GF-D8 (cell line): ENCODE measurements at places on chromosomes 7 and 10.
A peak's percentile ranks its signal among the peaks of the same experiment; 100 is the strongest.

- DNase-seq = peak; percentile 45
Measured at GRCh38 chr10:43091846-43092245, 15.0 kb downstream of the RET start.

DNA sequence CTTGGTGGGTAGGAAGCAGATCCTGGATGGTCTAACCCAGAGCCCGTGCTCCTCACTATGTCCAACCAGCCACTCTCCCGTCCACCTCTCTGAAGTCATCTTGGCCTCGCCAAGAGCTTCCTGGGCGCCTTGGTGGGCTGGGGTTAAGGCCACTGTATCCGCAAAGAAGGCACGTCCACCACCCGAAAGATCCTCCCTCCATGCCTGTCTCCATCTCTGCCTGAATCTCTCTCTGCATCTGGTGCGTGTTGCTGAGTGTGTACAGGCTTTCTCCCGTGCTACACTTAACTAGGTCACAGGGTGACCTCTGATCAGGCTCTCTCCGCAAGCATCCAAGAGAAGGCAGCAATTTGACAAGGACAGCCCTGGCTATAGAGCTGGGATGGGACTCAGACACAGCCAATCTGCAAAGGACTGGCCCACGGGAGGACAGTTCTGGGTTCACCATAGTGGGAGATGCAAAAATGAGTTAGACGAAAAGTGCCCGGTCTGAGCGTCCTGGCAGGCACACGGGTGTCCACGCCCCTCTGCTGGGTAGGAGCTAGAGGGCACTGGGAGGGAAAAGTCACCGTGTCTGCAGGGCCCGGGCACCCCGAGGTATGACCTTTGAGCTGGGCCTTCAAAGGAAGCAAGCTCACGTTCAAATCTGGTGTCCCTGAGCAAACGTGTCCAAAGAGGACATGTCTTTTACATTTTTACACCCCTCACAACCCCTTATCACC lies 9.4 kb upstream of the RFC2 start:
- DNase-seq = no peak

DNA sequence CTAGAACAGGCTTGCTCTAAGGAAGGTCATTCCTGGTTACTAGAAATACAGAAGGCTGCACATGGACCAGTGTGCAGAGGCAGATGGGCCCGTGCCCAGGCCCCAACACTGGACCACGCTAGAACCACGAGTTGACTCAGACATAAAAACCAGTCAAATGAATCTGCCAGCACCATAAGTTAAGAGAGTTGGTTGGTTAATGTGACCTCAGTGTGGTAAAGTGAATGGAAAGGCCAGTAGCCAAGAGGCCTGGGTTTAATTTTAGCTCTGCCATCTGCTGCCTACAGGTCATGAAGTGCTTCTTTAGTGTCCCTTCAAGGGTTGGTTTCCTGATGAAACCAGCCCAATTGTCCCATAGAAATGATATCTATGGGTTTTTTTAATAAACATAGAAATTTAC lies 329.6 kb upstream of the NRP1 start:
- no peak for DNase-seq

DNA sequence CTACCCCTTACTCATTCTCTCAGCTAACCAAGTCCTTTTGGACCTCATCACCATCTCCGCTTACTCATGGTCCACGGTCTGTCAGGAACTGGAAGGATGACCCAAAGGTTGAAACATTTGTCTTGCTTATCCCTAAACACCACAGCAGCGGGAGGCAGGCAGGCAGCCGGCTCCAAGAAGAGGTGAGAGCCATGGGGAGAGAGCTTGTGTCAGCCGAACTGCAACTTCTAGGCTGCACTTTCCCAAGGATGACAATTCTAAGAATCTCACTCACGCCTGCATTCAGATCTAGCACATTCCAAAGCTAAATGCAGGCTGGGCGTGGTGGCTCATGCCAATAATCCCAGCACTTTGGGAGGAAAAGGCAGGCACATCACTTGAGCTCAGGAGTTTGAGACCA lies 86.0 kb downstream of the SPDYE5 start:
- DNase-seq = no peak

- DNase-seq = no peak
Measured at GRCh38 chr7:143355450-143356385, 6.8 kb downstream of the FAM131B start.

- DNase-seq = no peak
Measured at GRCh38 chr10:48478980-48479811, 125.7 kb downstream of the ARHGAP22 start.

GRCh38 chr10:62243647-62243997 lies 25.0 kb downstream of the RTKN2 start:
- DNase-seq = no peak

GRCh38 chr7:132134814-132135445 lies 441.3 kb downstream of the PLXNA4 start:
- DNase-seq = no peak

- DNase-seq = no peak
Measured at GRCh38 chr7:24573554-24574338, 494 bp downstream of the PALS2 start.

DNA sequence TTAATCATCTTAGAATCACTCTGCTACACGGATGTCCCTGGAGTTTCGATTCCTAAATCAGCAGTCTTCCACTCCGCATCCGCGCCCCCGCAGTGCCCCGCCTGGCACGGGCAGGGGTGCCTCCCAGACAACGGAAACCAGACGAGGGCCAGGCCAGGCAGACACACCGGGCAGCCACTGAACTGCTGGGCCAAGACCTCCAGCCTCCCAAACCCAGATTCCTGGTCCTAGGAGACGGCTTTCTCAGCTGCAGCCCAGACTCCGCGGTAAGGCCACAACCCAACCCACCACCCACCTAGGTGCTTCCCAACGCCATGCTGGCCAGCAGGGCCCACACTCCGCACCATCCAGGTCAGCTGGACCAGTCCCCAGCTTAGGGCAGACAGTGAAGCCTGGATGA lies 33.2 kb downstream of the MAD1L1 start:
- no peak for DNase-seq

GRCh38 chr10:132439025-132439388 lies 42.0 kb downstream of the PWWP2B start:
- no peak for DNase-seq
